CD4-positive, alpha-beta T cell treated with Interleukin-15 for 4 hours (primary cell): ENCODE measurements at places on chromosomes 6 and 20.

DNA sequence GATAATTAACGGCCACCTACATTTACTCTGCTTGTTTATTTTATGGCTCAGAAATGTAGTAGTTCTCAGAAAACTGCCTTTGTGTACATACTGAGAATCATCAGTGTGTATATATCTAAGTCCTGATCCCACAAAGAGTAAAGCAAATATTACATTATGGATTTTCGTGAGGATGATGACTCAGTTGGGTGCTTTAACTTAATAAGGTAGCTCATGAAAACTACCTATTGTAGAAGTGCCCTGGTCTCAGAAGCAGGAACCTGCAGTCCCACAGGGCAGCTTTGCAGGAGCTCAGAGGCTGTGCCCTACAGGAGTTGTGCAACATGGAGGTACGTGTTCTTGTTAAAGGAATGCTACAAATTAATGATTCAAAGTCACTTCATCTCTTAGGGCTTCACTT lies 108.2 kb downstream of the PLG start:
- DNase-seq = no peak

DNA sequence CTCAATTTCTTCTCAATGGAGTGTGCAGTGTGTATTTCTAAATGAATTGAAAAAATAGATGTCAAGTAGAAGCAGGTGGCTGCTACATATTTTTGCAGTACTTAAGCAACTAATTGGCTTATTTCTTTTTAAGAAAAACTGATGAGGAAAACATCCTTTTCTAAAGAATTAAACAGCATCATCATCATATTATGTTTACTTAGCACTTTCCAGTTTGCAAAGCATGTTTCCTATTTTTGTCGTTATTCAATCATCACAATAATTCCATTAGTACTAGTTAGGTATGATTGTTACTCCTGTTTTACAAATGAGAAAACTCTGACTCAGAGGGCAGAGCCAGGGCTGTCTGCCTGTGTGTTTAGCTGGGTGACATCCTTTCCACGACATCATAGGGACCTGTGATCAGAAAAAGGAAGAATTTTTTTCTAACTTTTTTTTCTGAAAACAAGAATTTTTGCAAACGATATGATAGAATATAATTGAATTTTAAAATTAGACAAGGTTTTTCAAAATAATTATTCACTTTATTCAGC lies 22.7 kb upstream of the BMP6 start:
- DNase-seq = no peak

GRCh38 chr6:85400331-85400730 lies 49.6 kb upstream of the NT5E start:
- no peak for DNase-seq

DNA sequence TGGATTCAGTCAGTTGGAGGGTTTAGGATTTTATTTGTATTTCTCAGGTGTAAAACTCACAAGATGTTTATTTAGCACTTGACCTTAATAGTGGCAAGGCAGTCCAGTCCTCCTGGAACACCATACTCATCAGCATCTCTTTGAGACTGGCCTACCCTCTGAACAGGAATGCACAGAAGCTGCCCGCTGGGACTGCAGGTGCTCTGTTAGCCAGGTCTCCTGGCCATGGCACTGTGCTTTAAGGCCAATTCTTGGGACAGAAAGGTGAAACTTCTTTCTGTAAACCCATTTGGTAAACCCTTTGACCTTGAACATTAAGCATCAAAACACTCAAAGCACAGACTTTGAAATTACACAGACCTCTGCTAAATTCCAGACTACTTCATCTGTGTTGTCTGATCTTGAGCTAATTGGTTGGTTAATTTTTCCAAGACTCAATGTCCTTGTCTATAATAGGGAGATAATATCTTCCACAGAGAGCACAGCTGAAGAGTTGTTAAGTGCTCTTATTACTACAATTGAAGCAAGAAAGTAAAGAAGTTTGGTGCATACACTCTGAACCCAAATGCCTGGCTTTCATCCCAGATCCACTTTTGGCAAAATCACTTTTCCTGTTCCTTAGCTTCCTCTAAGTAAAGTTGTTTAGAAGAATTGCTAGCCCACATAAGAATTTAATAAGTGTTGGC lies 54.9 kb upstream of the NT5E start:
- DNase-seq = no peak

DNA sequence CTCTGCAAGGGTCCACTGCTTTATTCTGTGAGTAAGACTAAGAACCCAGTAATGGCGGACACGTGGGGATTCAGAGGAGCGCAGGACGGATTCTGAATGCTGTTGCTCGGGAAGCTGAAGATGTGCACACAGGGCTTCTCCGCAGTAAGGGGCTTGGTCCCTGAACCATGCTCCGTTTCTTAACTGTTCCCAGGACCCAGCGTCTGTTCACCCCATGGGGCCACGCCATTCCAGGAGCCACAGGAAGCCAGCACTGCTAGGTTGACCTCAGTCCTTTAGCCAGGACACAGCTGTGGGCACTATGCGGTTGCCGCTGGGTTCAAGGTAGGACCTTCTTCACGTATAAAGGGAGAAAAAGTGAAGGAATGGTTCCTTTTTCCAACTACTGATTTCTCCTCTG lies 59.8 kb downstream of the IRF4 start:
- DNase-seq = no peak

DNA sequence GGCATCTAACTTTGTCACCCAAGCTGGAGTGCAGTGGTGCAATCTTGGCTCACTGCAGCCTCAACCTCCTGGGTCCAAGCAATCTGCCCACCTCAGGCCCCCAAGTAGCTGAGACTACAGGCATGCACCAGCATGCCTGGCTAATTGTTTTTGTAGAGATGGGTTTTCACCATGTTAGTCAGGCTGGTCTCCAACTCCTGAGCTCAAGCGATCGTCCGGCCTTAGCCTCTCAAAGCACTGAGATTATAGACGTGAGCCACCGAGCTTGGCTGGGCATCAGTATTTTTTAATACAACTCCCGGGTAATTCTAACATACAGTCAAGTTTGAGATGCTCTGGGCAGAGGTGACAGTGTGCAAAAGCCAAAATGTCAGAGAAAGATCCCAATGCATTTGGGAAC lies 73.5 kb downstream of the NFATC2 start:
- DNase-seq = no peak

DNA sequence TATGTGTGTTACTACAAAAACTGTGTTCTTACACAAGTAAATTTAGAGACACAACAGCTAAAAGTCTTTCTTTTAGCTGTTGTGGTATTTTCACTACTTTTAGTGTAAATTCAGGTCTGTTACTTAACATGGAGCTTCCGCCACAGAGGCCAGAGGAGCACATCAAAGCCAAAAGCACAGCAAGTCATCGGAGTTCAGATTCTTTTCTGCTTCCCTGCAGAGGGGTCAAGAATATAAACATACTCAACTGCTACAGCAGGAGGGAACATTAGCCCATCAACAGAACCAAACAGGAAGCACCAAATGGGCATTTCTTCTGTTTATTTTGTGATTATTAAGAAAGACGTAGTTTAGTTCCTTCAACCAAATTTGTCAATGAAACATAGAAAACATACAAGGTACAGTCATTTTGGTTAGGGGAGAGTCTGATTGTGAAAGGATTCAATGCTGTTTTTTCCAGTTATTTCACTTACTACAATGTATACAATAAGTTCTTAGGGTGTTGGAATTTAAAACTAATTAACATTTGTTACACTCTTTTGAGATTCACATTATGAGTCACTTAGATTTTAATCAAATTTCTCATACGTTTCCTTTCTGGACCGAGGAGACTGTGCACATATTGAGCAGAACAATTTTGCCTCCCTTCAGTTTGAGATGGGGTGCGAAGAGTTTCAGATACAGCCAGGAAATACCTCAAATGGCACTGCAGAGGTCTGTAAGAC lies 42.8 kb upstream of the DSE start:
- DNase-seq = no peak

DNA sequence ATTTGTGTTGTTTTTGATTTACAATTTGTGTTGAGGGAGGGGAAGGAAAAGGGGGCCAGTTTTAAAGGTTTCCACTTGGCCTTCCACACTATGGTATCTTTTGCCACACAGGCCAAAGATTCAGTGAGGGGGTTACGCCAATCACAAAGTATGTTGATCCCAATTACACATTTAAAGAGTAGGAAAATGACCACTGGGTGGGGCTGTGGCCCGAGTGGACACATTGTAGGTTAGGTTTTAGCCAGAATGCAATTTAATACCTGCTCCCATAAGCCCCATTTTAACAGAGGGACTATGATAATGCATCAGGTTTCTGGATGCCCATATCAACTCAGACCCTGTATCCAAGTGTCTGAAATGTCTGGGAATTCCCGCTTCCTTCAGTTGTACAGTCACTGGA lies 15.6 kb downstream of the VGLL2 start:
- DNase-seq = no peak

DNA sequence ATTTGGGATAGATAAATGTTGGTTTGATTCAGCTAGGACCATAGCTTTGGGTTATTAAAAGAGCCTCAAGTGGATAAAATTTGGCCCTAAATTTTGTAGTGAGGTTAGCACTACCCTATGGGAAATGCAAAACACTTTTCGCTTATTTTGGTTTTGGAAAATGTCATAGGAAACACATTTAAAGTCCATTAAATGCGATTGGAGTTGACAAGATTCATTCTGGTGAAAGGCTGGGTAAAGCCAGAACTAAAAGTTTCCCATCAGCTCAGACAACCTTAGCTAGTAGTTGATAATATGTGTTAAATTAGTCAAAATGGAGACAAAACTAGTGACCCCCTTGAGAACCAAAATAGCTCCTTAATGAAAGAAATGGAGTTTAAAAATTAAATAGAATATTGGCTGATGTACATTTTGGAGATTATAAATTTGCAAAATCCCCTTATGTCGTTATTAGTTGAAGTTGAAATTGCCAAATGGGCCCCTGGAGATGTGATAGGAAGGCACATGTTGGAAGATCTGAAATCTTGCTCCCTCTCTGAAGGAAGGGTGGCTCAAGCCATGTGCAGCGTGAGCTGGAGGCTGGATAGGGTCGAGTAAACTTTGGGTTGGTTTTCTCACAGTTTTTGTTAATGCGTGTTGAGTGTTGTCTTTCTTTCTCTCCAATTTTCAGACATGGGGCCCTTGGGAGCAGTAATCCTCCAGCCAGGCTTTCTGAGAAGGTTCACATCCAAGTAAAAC lies 72.8 kb downstream of the CD83 start:
- DNase-seq = no peak

- no peak for DNase-seq
Measured at GRCh38 chr20:49340161-49340966, 62.5 kb upstream of the ZNFX1 start.

- no peak for DNase-seq
Measured at GRCh38 chr20:23536328-23536974, 31.8 kb downstream of the CST9L start.

DNA sequence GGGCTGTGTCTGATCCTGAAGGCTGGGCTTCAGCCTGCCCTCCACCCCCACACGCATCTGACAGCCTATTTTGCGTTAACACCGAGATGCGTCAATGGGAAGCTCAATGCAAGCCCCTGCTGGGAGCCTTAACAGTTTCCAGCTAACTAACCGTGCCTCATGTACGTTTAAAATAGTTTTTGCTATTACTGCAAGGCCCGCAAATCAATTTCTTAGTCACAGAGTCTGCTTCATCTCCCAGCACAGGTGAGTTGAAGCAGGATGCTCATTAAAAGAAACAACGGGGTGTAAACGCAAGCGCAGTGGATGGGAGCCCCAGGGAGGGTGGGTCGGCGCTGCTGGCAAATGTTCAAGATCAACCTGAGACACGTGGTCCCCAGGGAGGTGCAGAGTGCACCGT lies 142.8 kb upstream of the PHACTR3 start:
- no peak for DNase-seq

- peak; percentile 30 for DNase-seq
Measured at GRCh38 chr6:87574237-87574804, 15.5 kb downstream of the RARS2 start.

- DNase-seq = no peak
Measured at GRCh38 chr6:20658053-20658452, 123.8 kb downstream of the CDKAL1 start.

DNA sequence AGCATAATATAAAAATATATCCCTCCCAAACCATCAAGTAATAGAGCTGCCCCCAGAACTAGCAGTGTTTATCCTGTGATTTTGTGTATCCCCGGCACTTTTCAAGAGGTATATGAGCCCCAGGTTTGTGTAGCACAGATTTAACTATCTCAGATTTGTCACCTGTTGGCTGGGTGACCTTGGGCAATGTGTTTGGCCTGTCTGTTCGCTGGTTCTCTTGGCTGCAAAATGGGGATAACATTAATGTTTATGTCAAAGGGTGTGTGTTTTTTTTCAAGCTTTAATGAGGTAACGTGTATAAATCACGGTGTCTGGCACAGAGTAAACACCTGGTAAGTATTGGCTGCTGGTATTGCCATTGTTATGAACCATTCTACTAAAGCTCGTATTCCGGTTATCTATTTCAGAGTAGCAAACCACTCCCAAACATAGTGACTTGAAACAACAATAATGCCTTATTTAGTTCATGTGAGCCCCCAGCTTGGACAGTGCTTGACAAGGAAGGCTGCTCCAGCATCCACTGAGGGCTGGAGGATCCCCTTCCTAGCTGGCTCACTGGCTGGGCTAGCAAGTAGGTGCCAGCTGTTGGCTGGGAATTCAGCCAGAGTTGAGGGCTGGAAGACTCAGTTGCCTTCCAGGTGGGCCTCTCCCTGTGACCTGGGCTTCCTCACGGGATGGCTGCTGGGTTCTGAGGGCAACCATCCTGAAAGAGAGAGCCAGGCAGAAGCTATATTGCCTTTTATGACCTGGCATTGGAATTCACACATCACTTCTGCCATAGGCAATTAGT lies 36.2 kb downstream of the PDRG1 start:
- no peak for DNase-seq

GRCh38 chr20:47187450-47188195 lies 168.9 kb downstream of the ZMYND8 start:
- no peak for DNase-seq

GRCh38 chr20:37259865-37260264 lies 1.7 kb downstream of the GHRH start:
- DNase-seq = no peak

- no peak for DNase-seq
Measured at GRCh38 chr6:152404936-152405595, 232.1 kb downstream of the SYNE1 start.

DNA sequence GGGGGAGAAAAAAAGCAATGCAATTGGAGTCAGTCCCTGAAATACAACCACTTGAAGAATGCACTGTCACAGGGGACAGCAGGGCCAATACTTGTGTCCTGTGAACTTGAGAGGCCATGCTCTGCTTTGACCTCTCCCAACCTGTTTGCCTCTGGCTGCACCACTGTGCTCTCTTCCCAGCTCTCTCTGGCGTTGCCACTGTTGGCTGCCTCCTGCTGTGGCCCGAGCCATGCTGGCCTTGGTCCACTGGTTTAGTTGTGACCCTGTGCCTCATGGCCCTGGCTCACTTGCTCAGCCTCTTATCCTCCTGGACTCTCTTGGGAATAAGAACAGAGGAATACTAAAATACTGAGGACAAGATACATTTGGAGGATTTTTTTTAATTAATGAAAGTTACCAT lies 14.5 kb upstream of the FBXO30 start:
- no peak for DNase-seq

DNA sequence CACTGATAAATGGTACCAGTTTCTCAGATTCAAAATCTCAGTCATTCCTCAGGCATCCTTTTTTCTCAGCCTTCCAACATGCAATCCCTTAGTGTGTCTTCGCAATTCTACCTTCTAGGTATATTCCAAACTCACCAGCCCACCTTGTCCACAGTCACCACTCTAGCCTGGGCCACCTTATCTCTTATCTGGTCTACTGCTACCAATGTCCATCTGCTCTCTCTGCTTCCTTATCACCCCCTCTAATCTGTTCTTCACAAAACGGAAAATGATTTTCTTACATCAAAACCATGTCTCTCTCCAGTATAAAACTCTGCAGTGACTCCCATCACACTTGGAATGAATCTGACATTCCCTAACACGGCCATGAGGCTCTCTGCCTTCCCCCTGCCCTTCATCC lies 91.9 kb downstream of the PREP start:
- no peak for DNase-seq
